ENCODE measurements at places on chromosomes 13 and 19. TPM values are rescaled to one million over a fixed set of nuclear protein-coding genes. Genes with fewer than 3 reads are reported as not detected.

DNA sequence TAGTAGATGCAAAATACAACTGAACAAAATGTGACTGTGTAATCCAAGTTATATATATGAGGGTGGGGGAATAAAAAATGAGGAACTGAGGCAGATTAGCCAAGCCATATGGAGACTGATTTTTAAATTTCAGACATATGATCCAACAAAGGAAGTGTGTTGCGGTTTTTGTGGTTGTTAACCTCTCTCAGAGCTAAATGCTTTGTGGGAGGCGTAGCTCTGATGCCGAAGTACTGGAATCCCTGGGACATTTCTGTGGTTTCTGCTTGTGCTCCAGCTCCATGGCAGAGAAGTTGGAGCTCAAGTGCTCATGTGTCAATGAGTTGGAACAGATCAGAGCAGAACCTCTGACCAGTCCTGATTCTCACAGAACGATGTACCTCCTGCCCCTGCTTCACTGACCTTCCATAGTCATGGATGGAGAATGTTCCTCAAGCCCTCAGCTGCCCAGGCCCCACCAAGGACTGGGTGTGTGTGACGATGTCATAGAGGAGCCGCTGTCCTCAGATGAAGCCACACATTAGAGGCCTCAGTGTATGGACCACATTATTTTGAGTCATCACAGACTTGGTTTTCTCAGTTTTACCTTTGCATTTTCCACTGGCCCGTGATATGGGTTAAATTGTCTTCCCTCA, 107.6 kb downstream of the SOX1 start:
- no peak for DNase-seq

The PLPPR3 gene
- 25.9 TPM for polyA plus RNA-seq

GRCh38 chr13:110027470-110028240, 241.3 kb upstream of the IRS2 start:
- no peak for DNase-seq

GRCh38 chr13:67210208-67210607, 19.9 kb downstream of the PCDH9 start:
- no peak for DNase-seq

GRCh38 chr13:44763615-44764301, 187.6 kb upstream of the TSC22D1 start:
- DNase-seq, result no peak

All from renal pelvis (tissue), 12 donors.